Stimulated activated CD4-positive, alpha-beta T cell treated with anti-CD3 and anti-CD28 coated beads, Interleukin-1b, Interleukin-23, amount 100 ng/mL, for 1 hour (primary cell): ENCODE measurements at places on chromosomes 2 and 18.

DNA sequence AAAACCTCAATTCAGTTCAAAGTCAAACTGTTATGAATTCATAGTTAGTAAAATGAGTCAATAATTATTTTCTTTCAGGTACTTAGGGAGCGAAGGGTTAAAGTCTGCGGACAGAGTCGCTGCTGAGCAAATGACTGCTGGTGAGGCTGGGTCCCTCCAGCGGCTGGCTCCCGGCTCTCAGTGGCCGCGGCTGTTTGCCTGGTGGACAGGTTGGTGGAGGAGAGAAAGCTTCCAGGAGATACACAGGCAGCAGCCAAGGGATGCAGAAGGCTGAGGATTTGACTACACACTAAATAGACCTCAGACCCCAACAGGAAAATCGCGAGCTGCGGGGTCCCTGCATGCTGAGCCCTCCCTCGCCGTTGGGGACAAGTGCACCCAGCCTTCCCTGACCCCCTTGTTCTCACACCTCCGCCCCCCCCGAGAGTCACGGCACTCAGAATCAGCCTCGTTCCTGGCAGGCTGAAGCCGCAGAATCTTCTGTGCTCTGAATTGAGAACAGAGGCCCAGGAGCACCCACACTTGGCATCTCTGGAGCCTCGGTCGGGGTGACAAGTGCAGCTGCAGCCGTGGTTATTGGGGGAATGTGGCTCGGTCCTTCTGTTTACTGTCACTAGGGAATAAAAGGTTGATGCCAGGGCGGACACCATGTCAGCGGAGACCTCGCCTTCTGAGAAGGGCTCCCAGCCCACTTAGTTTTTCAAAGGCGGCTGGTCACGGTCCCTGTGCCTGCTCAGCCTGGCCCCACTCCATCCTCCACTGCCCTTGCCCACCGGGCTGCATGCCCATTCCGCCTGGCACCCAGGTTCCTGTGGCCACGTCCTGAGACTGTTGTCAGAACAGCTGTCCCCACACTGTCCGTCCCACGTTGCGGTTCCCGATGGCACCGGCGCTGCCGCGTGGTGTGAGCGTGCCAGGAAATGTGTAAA is 74.0 kb downstream of the SLC66A2 start:
- no peak for DNase-seq

DNA sequence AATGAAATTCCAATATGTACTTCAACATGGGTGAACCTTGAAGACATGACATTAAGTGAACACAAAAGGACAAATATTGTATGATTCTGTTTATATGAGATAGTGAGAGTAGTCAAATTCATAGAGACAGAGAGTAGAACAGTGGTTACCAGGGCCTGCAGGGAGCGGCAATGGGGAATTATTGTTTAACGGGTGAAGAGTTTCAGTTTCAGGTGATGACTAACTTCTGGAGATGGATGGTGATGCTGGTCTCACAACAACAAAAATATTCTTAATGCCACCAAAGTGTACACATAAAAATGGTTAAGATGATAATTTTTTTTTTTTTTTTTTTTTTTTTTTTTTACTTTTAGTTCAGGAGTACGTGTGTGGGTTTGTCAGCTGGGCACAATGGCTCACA is 109.4 kb upstream of the TMEM200C start:
- DNase-seq = no peak

- DNase-seq = no peak
Observed at GRCh38 chr2:203948733-203949132, 12.2 kb downstream of the ICOS start.

DNA sequence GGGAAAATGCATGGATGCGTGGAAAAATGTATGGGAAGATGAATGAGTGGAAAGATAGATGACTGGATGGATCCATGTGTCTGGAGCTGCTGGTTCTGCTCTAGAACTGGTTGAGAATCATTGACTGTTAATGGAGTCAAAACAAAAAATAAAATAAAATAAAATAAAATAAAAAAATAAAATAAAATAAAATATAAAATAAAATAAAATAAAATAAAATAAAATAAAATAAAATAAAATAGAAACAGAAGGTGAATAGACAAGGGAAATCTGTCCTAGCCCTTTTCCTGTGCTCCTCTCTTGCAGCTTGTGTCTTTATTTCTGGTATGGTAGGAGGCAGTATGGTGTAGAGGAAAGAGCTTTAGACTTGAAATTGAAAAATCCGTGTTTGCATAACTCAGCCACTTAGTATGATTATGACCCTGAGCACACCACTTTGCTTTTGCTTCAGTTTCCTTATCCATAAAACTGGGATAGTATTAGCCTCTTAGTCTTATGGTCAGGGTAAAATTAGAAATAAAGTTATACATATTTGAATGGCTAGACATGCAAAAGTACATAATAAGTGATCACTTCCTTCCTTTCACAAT is 51.0 kb downstream of the PSD4 start:
- no peak for DNase-seq

- DNase-seq = no peak
Observed at GRCh38 chr2:238448031-238448955, 21.6 kb downstream of the ASB1 start.

- DNase-seq = no peak
Observed at GRCh38 chr2:222722327-222722946, 51.0 kb downstream of the MOGAT1 start.

- no peak for DNase-seq
Observed at GRCh38 chr18:14917311-14917710, 169.3 kb downstream of the ANKRD30B start.

DNA sequence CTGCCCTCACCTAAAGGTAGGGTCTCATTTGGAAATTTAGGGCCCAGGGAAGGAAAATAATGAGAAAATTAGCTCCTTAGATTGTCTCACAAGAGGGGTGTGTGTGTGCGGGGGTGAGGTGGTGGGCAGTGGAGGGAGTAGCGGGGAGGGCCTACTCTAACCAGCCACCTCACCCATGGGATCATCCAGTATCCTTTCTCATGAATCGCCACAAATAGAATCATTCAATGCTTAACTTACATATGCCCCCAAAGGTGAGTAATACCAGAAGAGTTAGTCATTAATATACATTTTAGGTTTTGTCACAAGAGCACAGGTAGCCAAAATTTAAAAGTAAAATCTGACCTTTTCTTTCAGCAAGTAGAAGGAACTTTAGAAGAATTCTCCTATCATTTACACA is 122.1 kb downstream of the PLEKHM3 start:
- DNase-seq = no peak

DNA sequence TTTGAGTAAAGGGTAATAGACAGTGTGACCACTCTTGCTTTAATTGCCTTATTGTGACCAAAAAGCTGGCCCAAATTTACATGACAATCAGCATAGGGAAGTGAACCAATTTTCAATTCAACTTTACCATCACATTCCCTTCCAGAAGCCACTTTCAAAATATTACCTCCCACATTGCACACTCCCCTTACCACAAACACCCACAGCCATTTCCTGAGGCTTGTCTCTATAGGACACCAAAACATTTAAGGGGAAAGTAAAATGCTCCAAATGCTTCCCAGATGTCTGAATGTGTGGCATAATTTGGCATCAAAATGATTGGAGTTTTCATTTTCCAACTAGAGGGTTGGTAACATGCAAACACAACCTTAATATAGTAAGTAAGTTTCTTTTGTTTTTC is 616.1 kb downstream of the SLC4A3 start:
- DNase-seq = no peak
